ENCODE measurements at places on chromosomes 3 and 15. TPM values are rescaled to one million over a fixed set of nuclear protein-coding genes. Genes with fewer than 3 reads are reported as not detected.

Gene NPAP1
- total RNA-seq: 0.21 TPM

GRCh38 chr3:23966328-23966727 lies 21.2 kb downstream of the NR1D2 start:
- ATAC-seq: peak; percentile 57

Gene KBTBD13
- total RNA-seq: not detected

Gene GABRB3
- not detected for total RNA-seq

DNA sequence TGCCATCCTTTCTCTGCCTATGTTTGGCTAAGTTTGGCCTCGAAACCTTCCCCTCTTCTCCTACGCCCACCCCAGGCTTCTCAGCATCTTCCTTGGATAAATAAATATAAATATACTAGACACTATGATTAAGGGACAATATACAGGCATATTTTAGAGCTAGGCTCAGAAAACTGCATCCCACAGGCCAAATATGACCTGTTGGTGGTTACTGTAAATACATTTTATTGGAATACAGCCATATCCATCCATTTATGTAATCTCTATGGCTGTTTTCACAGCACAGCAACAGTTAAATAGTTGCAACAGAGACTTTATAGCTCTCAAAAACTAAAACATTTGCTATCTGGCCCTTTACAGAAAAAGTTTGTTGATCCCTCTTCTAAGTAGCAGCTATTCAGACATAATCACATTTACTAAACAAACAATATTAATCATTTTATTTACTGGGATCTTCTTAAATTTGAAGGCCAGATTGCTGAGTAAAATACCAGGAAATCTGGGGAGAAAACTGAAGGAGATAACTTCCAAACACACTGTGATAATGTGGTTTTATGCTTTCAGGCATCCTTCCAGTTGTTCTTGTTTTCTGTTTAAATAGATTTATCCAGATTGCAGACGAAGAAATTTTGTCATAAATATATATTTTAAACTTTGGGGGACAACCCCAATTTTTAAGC lies 269.7 kb upstream of the THRB start:
- ATAC-seq: no peak

Gene ANKRD34C
- total RNA-seq: 0.13 TPM

DNA sequence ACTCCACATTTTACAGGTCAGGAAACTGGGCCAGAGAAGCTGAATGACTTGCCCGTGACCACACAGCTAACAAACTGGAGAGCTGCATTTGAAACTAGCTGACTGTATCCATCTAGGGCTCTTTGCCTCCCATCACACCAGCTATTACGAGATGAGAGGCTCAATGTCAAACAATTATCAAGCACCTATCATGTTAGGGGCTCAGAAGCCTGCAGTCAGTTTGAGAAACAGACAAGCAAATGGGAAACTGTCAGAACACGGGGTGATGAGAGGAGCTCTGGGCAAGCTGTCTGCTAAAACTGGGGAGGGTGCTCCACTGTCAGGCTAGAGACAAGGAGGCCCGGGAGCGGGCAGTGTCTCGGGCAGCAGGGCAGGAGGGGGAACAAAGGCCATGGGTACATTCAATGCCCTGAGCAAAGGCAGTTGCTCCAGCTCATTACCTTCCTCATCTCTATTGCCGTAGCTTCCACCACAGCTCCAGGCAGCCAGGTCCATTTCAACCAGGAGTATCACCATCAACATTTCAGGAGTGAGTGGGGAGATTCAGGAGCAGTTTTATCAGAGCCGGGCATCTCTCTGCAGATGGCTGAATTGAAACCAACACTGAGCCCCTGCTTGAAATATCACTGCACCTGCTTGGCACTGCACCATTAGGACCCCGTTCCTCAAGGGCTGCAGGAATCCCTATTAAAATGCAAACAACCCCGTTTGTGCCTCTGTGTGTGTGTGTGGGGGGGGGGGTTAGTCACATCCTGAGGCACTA lies 122.6 kb downstream of the RAB11A start:
- no peak for ATAC-seq
